ENCODE measurements at places on chromosomes 5 and 9.
A peak's percentile ranks its signal among the peaks of the same experiment; 100 is the strongest.

DNA sequence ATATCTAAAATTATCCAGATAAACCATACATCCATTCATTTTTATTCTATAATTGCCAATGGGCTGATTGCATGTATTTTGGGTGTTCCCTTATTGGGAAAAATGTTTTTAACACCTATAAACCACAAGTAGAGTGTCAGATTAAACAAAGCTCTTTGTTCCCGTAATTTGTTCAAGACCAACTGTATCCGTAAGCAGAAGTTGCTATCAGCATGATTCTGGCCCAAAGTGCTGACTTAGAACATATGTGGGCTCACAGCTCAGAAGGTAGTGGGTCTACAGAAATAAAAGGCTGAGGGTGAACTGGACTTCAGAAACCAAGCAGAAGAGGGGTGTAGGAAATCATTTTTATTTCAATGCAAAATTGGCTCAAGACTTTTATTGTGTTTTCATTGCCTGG is 23.5 kb upstream of the IL7R start:
- no peak for DNase-seq

DNA sequence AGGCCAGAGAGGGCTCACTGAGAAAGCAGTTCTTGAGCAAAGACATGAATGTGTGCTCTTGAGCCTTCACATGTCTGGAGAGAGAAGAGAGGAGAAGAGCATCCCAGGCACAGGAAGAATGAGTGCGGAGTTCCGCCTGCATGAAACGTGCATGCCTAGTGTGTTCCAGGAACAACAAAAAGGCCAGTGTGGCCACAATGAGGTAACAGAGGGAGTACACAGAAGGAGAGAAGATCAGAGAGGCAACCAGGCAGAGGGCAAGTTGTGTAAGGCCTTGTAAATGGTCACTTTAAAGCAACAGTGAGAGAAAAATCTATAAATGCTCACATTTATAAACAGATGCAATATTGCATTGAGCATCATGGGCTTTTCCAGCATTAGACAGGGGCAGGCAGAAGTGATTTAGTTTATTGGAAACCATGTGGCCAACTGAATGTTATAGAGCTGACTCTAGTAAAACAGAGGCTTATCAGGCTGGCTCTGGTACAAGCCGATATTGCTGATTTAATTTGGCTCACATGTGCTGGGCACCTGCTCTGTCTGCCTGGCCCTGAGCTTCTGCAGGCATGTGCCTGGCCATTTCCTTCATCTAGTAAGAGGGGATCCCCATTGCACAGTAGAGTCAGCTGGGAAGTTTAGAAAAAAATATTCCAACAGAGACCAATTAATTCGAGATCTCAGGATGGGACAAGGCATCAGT is 185.3 kb downstream of the SAXO1 start:
- no peak for DNase-seq

- DNase-seq: no peak
These were observed 68.0 kb downstream of the MRPS27 start for GRCh38 chr5:72252008-72252407.

- DNase-seq: no peak
These were observed 98.2 kb upstream of the RPS23 start for GRCh38 chr5:82376307-82376706.

DNA sequence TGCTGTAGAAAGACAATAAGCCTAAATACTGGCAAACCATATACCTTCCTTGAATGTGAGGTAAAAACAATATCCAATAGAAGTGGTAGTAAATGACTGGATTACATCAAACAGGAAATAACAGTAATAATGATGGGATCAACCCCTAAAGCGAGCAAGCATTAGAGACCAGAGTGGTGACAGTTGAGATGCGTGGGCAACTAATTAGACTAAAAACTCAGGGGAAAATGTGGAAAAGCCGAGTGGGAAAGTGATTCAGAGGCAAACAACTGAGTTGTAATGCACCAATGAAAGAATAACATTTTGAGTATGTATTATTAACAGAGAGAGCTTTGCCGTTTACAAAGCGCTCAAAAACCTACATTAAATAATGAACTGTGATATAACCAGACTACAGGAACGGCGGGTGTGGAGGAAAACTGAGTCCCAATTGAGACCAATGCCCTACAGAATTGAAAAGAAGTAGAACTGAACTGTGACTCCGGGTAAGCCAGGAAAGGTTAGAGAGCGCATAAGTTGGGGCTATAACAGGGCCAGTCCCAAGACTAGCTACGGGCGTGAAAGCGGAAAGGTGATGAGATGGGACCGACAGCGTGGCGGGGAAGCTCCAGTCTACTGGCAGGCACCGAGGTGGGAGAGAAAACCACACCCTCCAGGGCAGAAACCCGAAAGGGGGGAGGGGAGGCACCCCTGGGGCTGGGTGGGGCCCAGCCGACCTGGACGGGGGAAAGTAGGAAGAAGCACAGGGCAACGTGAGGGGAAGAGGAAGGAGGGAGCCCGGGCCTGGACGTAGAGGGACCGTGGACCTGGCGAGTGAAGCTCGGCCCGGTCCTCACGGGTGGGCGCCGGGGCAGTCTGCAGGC is 592 bp downstream of the UBAP2 start:
- peak; percentile 38 for DNase-seq

DNA sequence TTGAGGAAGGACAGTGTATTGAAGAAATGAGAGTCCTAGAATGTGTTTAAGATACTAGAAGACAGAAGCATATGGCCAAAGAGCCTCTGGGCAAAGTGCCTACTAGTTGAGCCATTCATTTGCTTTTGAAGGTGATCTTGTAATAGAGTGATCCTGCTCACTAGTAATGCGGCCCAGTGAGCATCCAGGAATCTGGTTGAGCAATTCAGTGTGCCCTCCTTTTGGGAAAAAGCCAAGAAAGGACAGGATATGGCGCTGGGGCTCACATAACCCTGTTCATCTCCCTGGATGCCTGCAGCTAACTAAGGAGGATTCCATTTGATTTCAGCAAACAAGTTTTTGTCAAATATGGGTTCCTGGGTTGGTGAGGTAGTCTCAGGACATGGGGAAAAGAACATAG is 16.3 kb downstream of the ADAM19 start:
- peak; percentile 69 for DNase-seq

DNA sequence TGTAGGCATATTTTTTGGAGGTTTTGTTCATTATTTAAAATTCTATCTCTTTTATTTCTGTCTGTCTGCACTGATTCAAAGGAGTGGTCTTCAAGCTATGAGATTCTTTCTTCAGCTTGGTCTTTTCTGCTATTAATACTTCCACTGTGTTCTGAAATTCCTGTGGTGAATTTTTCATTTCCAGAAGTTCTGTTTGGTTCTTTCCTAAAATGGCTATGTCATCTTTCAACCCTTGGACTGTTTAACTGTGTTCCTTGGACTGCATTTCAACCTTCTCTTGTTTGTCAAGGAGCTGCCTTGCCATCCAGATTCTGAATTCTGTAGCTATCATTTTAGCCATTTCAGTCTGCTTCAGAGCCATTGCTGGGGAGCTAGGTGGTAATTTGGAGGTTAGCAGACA is 76.3 kb downstream of the CERT1 start:
- DNase-seq: peak; percentile 33

- DNase-seq: no peak
These were observed 51.3 kb upstream of the MOCS2 start for GRCh38 chr5:53160895-53161294.

DNA sequence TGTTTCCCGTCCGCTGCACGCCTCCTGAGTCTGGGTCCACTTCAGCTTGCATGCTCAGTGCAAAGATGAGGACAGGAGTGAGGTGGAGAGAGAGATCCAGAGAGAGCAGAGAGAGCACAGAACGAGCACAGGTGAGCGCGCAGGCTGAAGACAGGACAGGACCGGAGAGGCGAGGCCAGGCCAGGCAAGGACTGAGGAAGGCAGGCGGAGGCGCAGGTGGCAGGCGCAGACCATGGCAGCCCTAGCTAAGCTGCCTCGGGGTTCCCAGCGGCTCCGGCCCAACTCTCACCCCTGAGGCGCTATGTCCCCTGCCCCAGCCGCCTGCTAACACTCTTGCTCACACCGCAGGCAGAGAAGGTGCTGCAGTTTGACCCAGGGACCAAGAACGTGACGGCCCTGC is 9.7 kb downstream of the GRIN1 start:
- DNase-seq: no peak

- DNase-seq: no peak
These were observed 7.6 kb downstream of the HACD4 start for GRCh38 chr9:21023861-21024260.

- peak; percentile 62 for DNase-seq
These were observed 156.0 kb downstream of the ZNF462 start for GRCh38 chr9:107018861-107019545.

DNA sequence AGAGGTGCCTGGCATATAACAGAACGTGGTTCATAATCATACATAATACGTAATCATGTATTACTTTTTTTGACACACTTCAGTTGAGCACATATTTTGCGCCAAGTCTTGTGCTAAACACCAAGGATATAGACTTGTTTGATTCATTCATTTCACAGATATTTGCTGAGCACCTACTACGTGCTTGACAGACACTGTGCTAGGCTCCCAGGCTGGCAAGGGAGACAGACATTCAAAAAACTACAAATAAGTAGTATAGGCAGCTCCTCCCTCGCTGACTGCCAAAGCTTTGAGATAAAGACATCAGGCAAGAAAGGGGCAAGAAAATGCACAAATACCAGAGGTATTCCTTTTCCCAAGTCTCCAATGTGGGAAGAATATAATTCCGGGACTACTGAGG is 122.5 kb upstream of the CPEB4 start:
- DNase-seq: no peak

DNA sequence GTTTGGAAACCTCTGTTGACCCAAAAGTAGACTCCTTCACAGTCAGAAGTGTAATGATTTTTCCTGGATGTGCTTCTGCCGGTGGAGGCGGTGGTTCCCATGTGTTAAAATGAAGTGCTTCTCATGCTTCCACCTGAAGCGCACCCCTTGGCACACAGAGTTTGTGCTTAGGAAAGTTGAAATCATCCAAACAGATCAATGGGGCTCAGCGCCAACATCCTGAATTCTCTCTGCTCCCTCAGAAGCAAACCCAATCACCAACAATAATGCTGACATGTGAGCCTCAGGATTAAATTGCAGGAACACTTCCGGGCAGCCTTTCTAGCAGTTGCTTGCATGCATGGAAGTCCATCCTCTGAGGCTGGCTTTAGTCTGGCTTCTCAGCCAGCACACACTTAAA is 71.0 kb downstream of the MED10 start:
- DNase-seq: no peak

GRCh38 chr5:150208187-150209098 is 18.6 kb downstream of the SLC6A7 start:
- peak; percentile 51 for DNase-seq

- DNase-seq: peak; percentile 8
These were observed 142.4 kb downstream of the EDIL3 start for GRCh38 chr5:84242286-84242685.

DNA sequence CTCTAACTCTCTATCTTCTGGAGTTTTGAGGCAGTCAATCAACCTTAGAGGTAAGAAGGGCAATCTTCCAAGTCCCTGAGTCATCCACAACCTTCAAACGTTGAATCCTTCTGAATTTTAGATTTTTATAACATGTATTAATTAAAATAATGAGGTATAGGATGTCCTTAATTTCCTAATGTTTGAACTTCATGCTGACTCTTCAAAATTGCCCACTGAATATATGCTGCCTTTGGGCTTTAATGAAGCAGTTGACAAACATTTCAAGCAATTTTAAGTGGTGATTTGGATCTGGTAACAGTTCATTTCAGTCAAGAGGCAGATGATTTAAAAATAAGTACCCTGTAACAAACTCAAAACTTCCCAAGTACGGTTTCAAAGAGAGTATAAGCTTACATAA is 26.0 kb downstream of the ERP44 start:
- no peak for DNase-seq

- DNase-seq: no peak
These were observed 10.8 kb upstream of the PSAT1 start for GRCh38 chr9:78286125-78286524.

GRCh38 chr5:113552620-113553019 is 39.1 kb downstream of the YTHDC2 start:
- DNase-seq: no peak

DNA sequence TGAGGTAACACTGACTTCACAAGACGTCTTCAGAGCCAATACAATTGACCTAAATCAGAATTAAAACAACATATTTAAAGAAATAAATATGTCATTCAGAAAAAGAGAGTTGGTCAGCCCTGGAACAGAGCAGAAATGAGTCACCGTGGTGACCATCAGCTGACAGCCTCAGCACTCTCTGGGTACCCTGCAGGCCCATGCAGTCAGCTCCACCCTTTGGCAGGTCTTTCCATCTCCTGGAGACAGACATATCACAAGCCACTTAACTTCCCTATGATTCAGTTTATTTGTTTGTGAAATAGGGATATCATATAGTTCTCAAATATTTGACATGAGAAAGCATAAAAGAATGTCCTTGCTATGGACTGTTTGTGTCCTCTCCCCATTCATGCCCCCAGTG is 151.6 kb upstream of the MEF2C start:
- DNase-seq: peak; percentile 64

DNA sequence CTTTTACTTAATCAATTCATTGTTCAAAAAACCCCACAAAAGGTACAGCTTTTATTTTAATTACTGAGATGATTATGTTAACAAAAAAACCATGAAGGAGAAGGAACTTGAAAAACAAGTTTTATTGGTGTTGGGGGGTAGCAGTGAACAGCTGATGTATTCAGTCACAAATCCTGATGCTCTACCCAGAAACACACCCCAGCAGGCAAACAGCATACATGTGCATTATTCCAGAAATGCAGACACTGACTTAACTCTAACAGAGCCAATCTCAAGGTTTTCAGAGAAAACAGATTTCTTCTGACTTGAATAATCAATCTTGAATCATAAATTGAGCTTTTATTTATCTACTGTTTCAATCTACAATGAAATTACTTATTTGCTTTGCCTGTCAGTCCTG is 175.2 kb downstream of the ZSWIM6 start:
- no peak for DNase-seq

DNA sequence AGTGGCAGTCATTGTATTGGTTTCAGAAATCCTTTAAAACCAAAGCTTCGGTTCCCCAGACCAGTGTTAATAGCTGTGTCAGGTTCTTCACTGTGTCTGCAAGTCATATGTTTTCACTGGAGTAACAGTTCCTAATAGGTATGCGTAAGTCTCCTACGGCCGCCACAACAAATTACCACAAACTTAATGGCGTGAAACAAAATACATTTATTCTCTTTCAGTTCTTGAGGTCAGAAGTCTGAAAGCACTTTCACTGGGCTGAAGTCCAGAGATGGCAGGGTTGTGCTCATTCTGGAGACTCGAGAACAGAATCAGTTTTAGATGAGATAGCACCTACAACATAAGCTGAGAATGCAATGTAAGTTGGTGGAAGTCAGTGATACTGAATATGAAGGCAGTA is 556.2 kb downstream of the TLE4 start:
- DNase-seq: no peak

DNA sequence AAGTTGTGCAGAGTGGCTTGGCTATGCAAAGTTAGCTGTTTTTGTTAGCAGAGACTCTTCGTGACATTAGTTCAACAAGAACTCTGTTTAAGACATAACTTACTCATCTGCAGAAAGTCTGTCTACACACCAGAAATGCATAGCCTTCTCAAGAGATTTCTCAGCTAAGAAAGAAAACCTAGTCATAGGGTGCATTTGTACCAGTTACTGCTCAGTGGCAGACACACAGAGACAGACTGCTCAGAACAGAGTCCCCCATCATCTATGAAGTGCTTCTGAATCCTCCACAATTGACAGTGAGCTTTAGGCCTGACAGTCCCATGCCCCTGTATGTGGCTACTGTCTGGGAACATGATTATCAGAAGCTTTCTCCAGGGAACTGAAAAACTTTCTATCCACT is 56.1 kb upstream of the IFNK start:
- no peak for DNase-seq

- DNase-seq: no peak
These were observed 33.1 kb downstream of the DAB2IP start for GRCh38 chr9:121684381-121685145.

GRCh38 chr9:81585191-81585763 is 104.1 kb downstream of the TLE1 start:
- peak; percentile 72 for DNase-seq

Data from foreskin fibroblast (primary cell).